ENCODE measurements at places on chromosomes 11 and 22. TPM values are rescaled to one million over a fixed set of nuclear protein-coding genes. Genes with fewer than 3 reads are reported as not detected.
A peak's percentile ranks its signal among the peaks of the same experiment; 100 is the strongest.

GRCh38 chr22:28031383-28031922, 112.4 kb upstream of the PITPNB start:
- no peak overlapping the region for H3K4me3 ChIP-seq
- H3K27me3 ChIP-seq: peaks cover 3% of the 10 kb centered on the region
- H3K36me3 ChIP-seq: no peaks in the 10 kb centered on the region
- H3K4me1 ChIP-seq: no peaks in the 10 kb centered on the region

The KCNJ4 gene
- polyA plus RNA-seq: not detected

DNA sequence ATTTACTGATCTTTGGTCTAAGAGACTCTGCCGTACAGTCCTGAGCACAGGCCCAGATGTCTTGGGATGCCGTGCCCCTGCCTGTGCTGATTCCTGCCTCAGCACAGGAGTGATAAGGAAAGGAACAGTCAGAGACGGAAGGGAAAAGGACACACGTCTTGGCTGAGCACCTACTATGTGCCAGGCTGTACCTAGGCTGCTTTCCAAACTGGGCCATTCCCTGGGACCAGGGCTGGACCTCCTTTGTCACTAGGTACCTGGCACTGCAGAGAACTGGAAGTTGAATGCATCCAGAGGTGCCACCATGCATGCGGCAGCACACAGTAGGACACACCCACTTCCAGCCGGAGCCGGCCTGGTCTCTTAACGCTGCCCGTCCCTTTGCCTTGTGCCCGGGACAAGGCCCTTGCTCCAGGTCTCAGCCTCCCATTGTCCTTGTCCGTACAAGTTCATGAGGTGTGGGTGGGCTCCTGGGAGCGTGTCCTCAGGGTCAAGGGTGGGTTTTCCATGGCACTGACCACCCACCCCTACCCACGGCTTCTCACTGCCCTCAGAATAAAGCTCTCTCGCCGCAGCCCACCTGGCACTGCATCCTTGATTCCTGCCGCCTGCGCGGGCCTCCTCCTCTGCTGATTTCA, 1.1 kb upstream of the SSTR3 start:
- no peak overlapping the region for H3K4me3 ChIP-seq
- peaks cover 35% of the 10 kb centered on the region for H3K4me1 ChIP-seq
- H3K27ac ChIP-seq: no peak overlapping the region
- no peaks in the 10 kb centered on the region for H3K36me3 ChIP-seq

The SLC1A2 gene
- 0.03 TPM for polyA plus RNA-seq

DNA sequence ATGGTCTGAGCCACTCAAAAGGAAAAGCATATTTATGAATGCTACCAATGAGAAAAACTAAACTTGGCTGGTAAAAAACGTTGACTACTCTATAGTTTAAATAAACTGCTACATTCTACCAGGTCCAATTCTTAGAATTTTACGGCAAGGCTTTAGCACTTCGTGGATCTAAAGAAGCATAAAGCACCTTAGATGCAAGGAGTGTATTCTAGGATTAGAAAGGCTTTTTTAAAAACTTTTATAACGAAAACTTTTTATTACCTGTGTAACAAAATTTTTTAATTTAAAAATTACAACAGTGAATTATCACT, 13.9 kb downstream of the PHF21A start:
- H3K27ac ChIP-seq: peak overlapping the region; percentile 20
- peaks cover 12% of the 10 kb centered on the region for H3K4me1 ChIP-seq
- no peaks in the 10 kb centered on the region for H3K36me3 ChIP-seq
- no peak for DNase-seq
- H3K27me3 ChIP-seq: no peaks in the 10 kb centered on the region
- H3K4me3 ChIP-seq: no peak overlapping the region

Data from CD8-positive, alpha-beta memory T cell (primary cell).